ENCODE measurements at places on chromosomes 3 and 15. TPM values are rescaled to one million over a fixed set of nuclear protein-coding genes. Genes with fewer than 3 reads are reported as not detected.

- DNase-seq: no peak
Measured at GRCh38 chr3:155069729-155070128, 10.4 kb upstream of the MME start.

DNA sequence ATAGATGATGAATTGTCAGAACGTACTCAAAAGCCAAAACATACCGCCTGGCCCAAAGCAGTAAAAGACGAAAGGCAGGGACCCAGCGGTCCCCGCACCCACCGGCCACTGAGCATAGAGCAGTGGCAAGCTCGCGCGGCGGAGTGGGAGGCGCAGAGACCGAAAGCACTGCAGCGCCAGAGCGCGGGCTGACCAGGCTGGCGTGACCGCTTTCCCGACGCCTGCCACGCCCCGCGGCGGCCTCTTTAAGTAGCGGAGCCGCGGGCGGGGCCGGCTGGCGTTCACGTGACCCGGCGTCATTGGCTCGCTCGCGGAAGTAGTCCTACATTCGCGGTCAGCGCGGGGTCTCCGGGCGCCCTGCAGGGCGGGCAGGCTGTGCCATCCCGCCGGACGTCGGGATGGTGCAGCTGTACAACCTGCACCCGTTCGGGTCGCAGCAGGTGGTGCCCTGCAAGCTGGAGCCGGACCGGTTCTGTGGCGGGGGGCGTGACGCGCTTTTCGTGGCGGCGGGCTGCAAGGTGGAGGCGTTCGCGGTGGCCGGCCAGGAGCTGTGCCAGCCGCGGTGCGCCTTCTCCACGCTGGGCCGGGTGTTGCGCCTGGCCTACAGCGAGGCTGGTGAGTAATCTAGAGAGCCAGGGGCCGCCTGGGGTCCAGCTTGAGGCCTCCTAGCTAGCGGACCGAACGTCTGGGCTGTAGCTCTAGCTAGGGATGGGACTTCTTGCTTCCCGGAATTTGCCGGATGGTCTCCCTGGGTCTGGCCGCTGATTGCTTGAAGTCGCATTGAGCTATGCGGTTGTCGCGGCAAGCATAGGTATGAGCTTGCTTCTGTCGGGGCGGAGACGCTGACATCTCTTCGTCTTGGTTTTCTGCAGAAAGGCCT is at the start of gene HPS3:
HPS3 (plus strand) TSS at position 313 of the 880 bp plus-strand sequence; CDS start at position 399, 86 bp downstream.
- DNase-seq: peak; percentile 77

GRCh38 chr15:95044745-95045417 is 813.5 kb downstream of the MCTP2 start:
- no peak for DNase-seq

DNA sequence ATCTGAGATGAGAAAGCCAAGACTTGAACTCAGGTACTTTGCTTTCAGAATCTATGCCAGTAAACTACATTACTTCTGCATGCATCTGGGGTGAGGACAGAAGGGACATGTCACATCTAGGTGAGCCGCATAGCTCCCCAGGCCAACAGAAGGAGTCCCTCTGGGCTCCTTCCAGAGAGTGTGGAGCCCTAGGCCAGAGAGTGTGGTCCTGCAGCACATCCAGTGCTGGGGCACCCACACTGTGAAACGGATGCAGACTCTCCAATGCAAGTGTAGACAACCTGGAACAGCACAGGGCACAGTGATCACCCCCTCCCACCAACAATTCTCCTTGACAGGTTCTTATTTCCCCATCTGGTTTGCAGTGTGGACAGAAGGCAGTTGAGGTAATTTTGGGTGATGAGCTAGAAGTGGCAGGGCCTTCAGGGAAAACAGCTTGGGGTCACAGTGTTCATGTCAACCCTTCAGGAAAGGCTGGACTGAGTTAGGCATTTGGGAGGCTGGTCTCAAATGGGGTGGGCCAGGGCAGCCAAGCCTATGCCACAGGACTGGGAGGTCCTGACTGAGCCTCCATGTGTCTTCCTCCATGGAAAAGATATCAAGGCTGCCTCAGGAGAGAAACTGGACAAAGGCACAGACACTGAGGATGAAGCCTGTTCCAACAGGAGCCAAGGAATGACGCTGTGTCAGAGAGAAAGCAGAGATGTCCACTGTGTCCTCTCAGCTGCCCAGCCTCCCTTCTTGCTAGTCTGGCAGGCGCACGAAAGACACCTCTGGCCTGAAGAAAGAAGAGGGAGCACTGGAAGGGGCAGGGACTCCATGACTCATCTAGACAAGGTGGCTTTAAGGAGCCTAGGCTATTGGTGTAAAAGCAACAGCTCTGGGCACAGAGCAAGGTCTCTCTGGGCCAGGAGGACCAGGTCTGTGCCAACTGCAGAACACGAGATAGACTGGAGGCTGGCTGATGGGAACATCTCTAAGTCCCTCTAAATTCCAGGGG is 1.7 kb downstream of the PLCD1 start:
- no peak for DNase-seq

GRCh38 chr3:152977366-152977765 is 142.4 kb downstream of the P2RY1 start:
- no peak for DNase-seq

- DNase-seq: no peak
Measured at GRCh38 chr3:38725726-38726419, 76.4 kb upstream of the SCN5A start.

DNA sequence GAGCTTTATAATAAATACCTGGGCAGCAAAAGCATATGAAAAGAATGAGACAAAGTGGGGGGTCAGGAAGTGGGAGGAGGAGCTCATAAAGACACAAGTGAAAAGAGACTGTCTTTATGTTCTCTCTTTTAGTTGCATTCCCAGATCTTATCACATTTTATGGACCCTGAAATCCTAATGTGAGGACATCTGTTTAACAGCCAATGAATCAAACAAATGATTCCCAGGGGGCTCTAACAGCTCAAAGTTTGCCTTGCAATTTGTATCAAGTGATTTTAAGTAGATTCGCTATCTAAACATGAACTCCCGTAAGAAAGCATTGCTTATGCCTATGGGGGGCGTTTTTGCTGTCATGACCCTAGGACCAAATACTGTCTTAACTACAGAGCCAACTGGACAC is 332.3 kb upstream of the CNTN4 start:
- DNase-seq: no peak

- no peak for DNase-seq
Measured at GRCh38 chr15:67510597-67511190, 10.2 kb upstream of the C15orf61 start.

- no peak for DNase-seq
Measured at GRCh38 chr3:8320711-8321458, 180.7 kb upstream of the LMCD1 start.

DNA sequence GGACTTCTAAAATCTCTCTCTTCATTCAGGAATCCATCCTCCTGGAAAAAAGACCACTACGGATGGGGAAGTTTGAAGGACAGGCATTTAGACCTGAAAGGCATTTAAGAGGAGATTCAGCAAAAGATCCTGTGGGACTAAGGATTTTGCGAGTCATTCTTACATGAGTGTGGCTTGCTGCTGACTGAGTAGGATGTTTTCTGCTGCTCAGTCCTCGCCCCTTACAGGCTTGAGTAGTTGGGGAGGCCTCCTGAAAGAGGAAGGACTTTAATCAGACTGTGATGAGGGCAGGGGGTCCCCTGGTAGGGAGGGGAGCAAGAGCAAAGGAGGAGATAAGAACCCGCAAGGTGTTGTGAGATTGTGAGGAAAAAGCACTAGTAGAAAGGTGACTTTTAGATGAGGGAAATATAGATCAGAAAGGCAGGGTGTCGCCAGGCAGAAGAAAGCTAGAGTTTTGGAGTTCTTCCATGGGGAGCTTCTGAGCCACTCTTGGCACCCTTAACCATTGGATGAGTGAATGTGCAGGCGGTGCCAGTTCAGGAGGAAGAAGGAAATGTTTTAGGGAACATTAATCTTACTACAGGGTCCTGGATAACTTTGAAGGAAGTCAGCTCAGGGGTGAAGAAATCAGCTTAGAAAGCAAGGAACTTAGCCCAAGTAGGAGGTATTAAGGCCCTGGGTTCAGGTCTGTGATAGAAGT is 171.1 kb downstream of the RORA start:
- DNase-seq: no peak

GRCh38 chr15:37098468-37099318 is 1.7 kb downstream of the MEIS2 start:
- DNase-seq: no peak

DNA sequence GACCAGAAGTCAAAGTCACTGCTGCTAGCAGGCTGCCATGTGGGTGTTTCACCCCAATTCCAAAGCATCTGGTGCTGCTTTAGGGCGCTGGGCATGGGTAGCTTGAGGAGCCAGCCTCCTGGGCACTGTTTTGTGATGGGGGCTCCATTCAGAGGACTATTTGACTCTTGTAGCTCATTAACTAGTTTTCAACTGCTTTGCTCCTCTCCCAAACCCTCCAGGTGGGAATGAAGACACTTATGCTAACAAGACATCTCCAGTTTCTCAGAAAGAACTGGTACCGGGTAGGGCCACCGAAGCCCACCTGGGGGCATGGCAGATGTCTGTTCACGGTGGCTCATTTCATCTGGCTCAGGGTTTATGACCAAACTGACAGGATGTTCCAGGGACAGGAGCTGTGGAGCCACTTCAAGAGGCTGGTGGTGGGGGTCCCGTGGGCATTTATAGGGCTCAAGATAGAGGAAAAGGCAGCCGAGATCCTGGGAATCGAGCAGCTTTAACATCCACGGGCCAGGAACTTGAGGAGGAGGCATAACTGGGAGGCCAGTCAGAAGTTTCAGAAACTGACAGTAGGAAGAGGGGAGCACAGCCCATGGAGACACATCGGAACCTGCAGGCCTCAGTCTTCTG is 17.7 kb downstream of the AMOTL2 start:
- no peak for DNase-seq

DNA sequence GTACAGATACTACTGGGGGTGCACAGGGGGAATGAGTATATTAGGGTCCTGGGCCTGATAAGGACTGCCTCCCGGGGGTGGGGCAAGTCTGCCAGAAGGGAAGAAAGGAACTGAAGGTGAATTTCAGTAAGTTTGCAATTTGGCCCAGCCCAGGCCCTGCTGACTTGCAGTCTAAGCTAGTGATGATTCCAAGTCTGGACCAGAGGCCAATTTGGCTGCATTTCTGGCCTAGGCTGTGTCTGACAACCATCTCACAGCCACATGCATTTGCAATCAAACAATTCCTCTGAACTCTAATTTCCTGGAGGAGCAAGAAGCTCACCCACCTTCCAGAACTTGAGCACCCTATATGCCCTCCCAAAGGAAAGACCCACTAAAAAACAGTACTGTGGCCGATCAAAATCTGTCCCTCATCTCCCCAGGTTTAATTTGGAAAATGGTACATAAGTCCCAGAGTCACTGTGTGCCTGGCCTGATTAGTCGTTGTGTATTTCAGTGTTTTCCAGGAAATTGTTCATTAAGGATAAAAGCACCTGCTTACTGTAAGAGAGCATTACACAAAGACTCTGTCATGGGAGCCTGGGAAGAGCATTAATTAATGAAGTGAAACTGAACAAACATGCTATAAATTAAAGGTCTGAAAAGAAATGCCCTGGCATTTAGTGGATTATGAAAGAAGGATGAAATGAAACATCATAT is 114.5 kb downstream of the MEGF11 start:
- DNase-seq: no peak

DNA sequence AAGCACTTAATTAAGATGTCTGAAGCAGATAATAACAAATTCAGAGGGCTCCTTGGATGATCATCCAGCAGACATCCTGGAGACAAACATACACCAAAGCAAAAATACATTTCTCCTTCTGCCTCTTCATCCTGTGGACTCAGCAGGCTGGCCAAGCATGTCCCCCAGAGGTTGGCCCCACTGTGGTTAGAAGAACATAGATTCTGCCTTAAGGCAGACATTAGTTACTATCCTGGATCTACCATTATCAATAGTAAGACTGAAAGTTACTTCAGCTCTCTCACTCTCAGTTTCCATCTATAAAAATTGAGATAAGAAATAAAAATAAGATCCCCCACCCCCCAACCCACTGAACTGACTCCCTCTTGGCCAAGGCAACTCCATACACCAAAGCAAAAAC is 28.6 kb upstream of the TGFBR2 start:
- no peak for DNase-seq

GRCh38 chr15:90956274-90957030 is 1.8 kb downstream of the RCCD1 start:
- DNase-seq: peak; percentile 75

DNA sequence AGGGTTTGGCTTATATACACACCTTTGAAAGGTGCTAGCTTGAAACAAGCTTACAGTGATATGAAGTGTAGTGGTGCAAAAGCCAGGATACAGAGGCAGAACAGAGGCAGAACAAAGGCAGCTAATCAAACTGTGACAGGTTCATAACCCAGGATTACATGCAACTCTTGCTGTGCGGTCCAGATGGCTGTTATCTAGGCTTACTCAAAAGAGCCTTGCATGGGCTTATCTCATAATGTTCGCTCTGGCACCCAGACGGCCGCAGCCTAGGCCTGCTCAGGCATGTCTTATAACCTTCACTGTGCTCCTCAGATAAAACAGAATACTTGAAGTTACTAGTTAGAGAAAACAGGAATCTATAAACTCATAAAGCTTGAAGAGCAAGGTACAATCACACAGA is 22.8 kb upstream of the NOX5 start:
- no peak for DNase-seq

- DNase-seq: no peak
Measured at GRCh38 chr15:100430411-100430810, 88.6 kb upstream of the ADAMTS17 start.

DNA sequence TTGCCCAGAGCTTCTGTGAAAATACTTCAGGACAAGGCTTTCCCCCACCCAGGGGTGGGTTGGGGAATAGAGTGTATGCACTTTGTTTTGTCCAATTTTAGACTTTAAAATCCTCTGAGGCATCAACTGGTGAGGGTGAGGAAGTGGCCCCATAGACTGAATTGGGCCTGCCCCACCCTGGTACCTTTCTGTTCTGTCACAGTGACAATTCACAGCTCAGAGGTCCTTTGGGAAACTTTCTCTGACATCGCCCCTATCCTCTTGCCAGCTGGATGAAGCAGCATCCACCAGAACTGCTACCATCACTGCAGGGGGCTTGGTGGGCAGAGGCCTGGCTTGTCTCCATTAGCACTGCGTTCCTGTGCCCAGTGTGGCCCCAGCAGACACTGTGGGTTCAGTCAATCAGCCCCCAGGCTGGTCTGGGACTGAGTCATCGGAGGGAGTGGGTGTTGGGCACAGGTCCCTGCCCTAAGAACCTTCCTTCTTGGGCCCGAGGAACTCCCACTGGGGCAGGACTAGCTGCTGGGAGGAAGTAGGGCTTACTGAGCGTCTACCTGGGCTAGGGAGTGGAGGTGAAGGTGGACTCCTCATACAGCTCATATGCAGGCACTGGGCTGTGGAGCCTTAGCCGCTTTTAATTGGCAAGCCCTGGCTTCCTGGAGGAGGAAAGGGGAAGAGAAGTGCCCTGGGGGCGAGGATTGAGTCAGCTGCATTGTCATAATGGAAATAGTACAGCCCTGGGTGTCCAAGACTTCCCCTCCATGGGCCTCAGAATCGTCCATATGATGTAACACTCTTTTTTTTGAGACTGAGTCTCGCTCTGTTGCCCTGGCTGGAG is 1.5 kb upstream of the PPM1M start:
- DNase-seq: no peak

The TMEM207 gene
- not detected for total RNA-seq

The MEIS2 gene
- 59.5 TPM for total RNA-seq

The RASGRF1 gene
- 0.16 TPM for total RNA-seq

The FES gene
- total RNA-seq: 2.8 TPM

The NRG4 gene
- total RNA-seq: not detected

The RAB6B gene
- 15.5 TPM for total RNA-seq
